Cortex of kidney (tissue), 1 donor: ENCODE measurements at places on chromosomes 6 and 20.

GRCh38 chr20:22684763-22685443, 100.5 kb upstream of the FOXA2 start:
- no peak for DNase-seq

- no peak for DNase-seq
These were observed 2.1 kb downstream of the GNMT start for GRCh38 chr6:42962502-42963178.

- DNase-seq: no peak
These were observed 6.7 kb downstream of the CLPSL1 start for GRCh38 chr6:35787266-35788218.

GRCh38 chr6:36247693-36248092, 22.2 kb upstream of the PNPLA1 start:
- DNase-seq: no peak

GRCh38 chr6:137581019-137581707, 87.0 kb upstream of the OLIG3 start:
- no peak for DNase-seq

DNA sequence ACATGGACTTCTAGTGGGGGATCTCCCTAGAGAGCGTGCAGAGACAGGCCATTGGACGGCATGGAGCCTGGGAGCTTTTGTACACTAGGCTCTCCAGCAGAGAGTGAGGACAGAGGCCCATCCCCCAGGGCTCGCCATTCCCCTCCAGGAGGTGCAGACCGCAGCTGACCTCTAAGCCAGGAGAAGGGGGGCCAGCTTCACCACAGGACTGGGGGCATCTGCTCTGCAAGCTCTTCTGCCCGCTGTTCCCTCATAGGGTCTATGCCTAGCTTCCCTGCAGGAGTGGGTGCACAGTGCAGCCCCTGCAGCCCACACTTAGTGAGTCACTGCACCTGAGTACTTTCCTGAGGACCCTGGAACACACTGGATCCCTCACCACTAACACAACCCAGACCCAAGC, 94.4 kb downstream of the FHL5 start:
- no peak for DNase-seq

DNA sequence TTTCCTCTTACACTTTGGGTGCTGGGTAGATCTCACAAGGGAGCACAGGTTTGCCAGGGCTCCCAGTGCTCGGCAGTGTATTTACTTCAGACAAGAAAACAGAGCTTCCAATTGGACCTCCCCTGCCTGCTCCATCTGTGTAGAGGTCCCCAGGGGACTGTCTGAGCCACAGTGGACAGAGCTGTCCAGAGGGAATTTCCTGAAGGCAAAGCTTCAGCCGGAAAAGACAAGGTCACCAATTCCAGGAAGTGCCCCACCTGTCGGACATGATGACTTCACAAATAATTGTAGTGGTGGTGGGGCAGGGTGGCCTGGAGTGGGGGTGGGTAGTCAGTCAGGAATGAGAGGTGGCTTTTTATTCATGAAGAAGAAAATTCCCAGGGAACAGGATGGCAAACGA, 18.6 kb downstream of the ADGRF5 start:
- no peak for DNase-seq

DNA sequence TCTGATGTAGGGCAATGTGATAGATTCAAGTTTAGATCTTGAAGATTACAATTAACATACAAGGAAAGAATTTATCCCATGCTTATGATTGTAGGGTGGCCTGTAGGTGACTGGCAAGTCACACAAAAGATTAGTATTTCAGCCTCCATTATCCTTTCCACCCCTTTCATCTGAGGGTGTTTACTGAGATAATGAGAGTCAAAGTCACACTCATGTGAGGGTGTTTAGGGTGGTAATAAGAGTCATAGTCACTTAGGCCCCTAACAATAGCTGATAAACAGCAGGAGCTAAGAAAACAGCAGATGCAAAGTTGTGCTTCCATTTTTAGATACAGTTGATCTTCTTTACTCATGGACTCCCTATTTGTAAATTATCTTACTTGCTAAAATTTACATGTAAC, 11.4 kb downstream of the FAM184A start:
- DNase-seq: no peak

DNA sequence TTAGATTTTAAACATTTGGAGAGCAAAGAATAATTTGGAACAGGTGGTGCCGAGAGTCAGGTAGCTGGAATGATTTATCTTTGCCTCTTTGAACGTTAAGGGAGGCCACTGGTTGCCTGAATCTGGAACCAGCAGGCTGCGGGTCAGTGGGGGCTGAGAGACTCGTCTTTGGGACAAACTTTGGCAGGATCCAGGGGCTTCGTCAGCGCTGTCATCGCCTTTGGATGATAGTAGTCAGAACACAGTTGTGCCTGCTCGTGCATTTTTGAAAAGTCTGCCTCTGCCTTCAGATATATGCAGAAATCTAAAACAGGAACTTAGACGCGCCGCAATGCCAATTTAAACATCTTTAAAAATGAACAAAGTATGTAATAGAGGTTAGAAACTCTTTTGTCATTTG, 5.0 kb downstream of the EYA2 start:
- DNase-seq: no peak

DNA sequence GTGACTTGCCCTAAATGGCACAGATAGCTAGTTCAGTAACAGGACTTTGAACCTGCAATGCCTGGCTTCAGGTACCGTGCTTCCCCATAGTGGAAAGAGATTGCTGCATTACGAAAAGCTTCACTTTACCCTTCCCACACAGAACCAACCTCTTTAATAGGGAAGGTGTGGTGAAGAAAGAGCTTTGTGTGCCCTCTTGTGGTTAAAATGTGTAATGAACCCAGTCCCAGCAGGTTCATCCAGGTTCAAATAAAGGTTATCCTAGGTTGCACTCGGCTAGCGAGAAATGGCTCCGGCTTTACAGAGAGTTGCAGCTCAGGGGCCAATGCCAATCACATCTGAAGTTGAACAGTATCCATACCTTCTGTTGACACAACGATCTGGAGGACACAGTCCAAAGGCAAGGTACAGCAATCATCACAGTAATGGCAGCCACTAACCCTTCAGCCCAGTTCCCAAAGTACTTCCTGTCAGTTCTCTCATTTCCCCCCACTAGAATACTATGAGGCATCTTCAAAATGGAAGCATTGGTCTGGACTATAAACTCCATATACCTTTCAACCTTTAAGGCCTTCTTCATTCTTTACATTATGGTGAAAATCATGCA, 3.0 kb downstream of the DEFB115 start:
- no peak for DNase-seq

- no peak for DNase-seq
These were observed 881 bp downstream of the BICRAL start for GRCh38 chr6:42782689-42783176.

DNA sequence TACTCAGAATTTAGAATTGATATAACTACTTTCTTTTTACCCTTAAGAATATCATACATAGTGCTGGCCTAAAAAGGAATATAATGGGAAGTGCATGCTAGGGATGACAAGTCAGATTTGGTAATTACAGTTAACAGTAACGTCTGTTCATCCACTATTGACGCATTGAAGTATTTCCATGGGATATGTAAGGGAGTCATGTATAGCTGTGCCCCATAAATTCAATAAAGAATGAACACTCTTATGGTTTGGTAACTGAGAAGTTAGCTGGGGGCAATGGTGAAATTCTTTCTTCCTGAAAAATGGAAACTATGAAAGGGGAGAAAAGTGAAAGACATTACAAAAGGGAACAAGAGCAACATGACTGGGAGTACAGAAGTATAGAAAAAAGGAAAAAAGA, 2.6 kb upstream of the COL19A1 start:
- DNase-seq: no peak

DNA sequence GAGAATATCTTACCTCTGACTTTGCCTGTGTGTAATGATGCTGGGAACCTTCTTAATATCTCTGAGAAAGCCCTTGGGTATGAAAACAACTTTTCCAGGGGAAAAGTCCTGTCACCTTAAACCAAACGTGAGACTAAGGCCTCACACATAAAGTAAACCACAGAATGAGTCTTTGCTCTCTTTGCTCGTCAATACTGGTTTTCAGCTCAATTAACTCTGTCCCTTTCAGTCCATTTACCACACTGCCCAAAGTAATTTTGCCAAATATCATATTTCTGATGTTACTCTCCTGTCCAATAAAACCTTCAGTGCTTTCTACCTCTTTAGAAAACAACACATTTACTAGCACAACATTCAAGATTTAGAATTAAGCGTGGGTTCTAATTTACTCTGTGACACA, 100.5 kb upstream of the HMGCLL1 start:
- DNase-seq: no peak

- no peak for DNase-seq
These were observed 12.2 kb upstream of the TAF8 start for GRCh38 chr6:42038163-42038562.

GRCh38 chr6:39228111-39228971, 934 bp downstream of the KCNK5 start:
- DNase-seq: no peak

- no peak for DNase-seq
These were observed 1205.5 kb upstream of the CITED2 start for GRCh38 chr6:140579918-140580317.

- DNase-seq: no peak
These were observed 42.6 kb downstream of the TTI1 start for GRCh38 chr20:37990571-37991151.

DNA sequence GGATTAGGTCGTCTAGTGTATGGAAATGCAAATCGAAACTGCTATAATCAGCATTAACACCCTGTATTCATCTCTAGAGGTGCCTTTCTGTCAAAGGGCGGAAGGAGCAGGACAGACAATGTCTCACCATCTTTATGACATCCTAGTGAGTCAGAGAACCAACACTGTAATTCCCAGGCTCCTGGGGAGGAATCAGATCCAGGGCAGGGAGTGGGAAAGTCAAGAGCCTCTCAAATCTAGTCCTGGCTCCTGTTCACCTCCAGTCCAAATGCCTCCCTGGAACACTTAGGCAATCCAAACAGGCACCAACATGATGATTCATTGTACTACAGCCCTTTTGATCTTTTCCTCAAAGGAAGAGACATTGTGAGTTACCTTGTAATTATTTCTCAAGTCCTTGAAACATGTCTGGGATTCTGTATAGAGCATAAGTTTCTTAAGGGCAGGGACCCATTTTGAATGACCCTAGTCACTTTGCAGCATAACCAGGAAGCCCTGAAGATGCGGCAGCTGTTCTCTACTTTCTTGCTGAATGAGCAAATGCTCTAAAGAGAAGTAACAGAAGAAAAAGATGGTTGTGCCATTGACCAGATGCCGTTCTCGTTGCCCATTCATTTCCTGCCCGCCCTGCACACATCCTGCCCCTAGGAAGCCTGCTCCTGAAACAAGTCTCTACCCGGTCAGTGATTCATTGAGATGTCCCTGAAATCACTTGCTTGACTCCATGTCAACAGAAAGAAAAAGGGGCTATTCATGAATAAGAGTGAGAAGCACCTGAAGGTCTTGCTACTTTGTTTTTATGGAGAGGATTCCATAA, 112.8 kb upstream of the JARID2 start:
- no peak for DNase-seq

DNA sequence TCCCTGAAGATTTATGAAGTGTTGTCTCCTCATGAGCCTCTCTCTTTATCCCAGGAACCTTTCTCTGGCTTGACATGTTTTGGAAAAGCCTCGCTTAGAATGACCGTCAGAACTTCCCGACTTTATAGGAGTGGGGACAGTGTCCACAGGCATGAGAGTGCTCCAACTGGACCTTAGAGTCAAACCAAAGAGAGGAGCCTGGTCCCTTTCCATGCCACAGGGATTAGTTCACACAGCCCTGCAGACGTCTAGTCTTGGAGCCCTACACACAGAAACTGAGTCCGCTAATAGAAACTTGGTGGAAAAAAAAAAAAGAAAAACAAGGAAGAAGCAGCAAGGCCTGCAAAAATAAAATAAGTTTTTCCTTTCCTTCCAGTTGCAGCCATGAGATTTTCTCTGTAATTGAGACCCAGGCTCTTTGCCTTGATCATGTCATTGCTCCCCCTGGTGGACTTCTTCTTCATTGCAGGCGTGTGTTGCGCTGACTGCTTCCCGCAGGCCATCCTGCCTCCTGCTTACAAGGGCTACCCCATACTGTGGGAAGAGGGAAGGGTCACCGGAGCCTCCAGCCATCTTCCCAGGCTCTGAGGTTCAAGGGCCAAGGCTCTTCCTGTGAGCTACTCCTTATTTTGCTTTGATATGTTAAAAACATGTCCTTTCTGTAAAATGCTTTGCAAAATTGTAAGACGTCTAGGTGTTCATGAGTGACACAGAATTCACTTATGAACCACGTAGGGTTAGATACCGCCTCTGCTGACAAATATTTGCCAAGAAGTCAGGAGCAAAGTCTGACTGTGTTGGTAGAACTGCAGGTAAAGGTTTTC, 201.0 kb downstream of the UST start:
- DNase-seq: no peak

GRCh38 chr6:11315743-11316437, 83.4 kb upstream of the NEDD9 start:
- no peak for DNase-seq

DNA sequence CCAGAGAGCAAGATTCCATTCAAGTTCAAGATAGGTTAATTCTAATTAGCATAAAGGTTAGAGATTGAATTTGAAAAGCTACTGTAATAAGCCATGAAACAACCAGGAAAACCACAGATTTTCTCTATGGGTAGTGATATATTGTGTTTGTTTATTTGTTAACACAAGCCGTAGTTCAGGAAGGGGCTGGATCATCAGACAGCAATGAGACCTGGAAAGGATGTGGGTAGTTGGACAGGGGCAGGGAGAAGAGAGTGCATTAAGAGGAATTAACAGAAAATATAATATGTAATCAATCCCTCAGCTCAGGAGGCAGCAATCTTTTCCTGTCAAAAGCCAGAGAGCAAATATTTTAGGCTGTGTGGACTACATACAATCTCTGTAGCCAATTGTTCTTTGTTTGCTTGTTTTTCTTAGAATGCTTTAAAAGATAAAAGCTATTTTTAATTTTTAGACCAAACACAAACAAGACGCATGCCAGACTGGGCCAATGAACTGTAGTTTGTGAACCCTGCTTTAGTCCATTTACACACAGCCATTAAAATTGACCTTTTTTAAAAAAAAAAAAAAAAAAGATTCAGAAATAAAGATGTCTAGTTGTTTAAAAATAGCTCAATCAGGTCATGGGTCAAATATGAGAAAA, 398.7 kb upstream of the MARCKS start:
- DNase-seq: no peak

GRCh38 chr6:155264693-155265320, 994 bp downstream of the CLDN20 start:
- DNase-seq: no peak
